Pancreas (tissue), 10 donors: ENCODE measurements at places on chromosomes 13 and 19.

DNA sequence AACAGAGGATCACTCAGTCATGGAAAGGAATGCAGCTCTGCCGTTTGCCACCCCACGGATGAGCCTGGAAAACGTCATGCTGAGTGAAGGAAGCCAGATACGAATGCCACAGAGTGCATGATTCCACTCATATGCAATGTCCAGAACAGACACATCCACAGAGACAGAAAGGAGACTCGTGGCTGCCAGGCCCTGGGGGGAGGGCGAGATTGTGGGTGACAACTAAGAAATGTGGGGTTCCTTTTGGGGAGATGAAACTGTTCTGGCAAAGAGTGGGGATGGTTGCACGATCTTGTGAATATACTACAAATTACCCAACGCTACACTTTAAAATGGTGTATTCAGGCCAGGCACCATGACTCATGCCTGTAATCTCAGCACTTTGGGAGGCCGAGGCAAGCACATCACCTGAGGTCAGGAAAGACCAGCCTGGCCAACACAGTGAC lies 27.2 kb upstream of the NAPA start:
- no peak for DNase-seq

DNA sequence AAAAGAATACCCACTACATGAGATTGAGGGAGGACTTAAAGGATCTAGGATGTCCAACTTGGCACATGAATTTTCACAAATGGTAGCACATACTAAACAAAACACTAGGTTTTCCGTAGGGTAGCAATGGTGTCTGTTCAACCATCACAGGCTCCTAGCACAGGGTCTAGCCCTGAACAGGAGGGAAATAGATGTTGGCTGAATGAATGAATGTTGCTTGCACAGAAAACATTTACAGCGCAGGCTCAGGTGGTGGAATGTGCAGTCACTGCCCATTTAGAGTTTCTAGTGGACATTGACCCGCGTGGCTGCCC lies 1.9 kb upstream of the MYCBP2 start:
- no peak for DNase-seq

- DNase-seq, result no peak
Observed at GRCh38 chr19:33690378-33691029, 68.8 kb downstream of the CHST8 start.

DNA sequence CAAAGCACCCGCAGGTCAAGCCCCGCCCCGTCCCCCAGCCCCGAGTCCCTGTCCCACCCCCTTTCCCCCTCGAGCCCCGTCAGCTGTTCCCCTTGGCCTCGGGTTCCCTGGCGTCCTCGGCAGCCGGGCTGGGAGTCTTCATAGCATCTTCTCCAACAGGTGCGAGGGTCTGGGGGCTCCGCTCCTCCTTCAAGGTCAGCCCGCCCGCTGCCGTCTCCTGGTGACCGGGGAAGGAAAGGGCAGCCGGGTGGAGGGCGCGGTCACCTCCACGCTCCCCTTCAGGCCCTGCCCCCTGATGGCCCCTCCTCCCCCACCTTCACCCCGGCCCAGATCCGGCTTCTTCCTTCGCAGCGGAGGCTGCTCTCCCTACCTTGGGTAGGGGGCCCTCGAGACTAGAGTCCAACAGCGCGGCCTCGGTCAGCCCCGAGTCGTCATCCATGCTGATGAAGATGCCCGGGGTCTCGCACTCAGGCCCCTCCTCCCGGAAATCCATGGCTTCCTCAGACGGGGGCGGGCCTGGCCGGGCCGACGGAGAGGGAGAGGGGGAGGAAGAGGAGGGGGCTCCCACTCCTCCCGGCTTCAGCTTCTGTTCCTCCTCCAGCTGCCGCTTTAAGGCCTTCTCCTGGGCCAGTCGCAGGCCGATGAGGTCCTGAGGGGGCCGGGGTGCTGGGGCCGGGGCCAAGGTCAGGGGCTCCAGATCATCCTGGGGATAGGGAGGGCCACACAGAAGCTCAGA lies 541 bp upstream of the RSPH6A start:
- DNase-seq, result no peak

GRCh38 chr19:51166846-51167490 lies 24.9 kb downstream of the SIGLEC7 start:
- DNase-seq, result no peak

GRCh38 chr13:26024558-26024957 lies 27.3 kb downstream of the SHISA2 start:
- DNase-seq, result no peak

DNA sequence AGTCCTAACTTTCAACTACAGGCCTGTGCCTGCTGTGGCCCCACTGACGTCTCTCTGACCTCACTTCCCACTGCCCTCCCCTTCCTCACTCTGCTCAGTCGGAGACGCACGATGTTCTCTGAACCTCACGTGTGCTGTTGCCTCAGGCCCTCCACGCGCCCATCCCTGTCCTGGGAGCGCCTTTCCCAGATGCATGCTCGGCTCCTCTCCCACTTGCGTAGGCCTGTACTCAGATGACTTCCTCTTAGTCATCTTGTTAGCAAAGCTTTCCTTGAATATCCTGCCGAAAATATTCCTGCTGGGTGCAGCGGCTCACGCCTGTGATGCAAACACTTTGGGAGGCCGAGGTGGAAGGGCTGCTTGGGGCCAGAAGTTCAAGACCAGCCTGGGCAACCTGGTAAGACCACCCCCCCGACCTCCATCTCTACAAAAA lies 9.3 kb upstream of the SYT5 start:
- no peak for DNase-seq

GRCh38 chr13:20131057-20131832 lies 29.6 kb downstream of the GJA3 start:
- DNase-seq, result no peak

- DNase-seq, result no peak
Observed at GRCh38 chr13:41416276-41416675, 41.1 kb upstream of the RGCC start.

GRCh38 chr13:34019870-34020269 lies 201.9 kb downstream of the RFC3 start:
- no peak for DNase-seq

DNA sequence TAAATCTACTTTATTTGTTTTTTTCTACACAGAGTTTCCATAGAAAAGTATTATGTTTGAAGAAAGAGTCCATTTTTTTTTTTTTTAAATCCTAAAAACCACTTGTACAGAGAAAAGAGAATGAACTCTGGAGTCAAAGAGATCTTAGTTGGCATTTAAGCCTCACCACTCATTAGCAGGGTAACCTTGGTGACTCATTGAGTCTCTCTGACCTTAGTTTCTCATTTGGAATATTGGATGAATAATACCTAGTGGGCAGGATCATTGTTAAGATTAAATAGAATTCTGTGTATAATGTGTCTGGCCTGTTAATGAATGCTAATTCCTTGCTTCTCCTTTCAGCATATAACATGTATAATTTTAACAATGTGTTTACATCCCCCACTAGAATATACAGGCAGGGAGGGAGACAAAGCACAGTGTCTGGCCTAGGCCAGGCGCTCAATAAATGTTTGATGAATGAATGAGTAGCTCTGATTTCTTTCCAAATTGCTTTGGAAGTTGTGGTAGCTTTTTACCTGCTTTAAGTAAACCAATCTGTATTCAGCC lies 48.7 kb upstream of the MYCBP2 start:
- no peak for DNase-seq

GRCh38 chr13:29453617-29454011 lies 141.9 kb downstream of the SLC7A1 start:
- no peak for DNase-seq

- DNase-seq, result no peak
Observed at GRCh38 chr19:19425170-19425875, 19.8 kb downstream of the GATAD2A start.

DNA sequence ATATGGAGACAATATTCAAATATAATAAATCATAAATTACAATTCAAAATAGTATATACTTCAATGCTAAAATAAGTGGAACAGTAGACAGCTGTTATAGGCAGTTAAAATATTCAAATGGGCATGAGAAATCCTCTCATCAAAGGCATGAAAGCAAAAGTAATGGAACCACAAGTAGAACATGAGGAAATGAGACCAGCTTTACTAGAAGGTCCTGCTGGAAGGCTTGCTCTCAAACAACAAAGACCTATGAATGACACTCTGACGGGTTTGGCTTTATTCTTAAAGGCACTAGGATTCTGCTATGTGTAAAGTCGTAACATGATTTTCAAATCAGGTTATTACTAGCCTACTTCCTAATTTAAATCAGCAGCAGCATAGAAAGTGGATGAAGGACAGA lies 148.1 kb downstream of the VWA8 start:
- no peak for DNase-seq

GRCh38 chr19:4693471-4694121 lies 23.5 kb upstream of the MYDGF start:
- DNase-seq, result no peak

GRCh38 chr13:43879755-43880181 lies at the start of gene LACC1:
LACC1 (plus strand) TSS chr13:43879904; CDS start chr13:43880986, 1,082 bp downstream.
- DNase-seq, result peak; percentile 74

DNA sequence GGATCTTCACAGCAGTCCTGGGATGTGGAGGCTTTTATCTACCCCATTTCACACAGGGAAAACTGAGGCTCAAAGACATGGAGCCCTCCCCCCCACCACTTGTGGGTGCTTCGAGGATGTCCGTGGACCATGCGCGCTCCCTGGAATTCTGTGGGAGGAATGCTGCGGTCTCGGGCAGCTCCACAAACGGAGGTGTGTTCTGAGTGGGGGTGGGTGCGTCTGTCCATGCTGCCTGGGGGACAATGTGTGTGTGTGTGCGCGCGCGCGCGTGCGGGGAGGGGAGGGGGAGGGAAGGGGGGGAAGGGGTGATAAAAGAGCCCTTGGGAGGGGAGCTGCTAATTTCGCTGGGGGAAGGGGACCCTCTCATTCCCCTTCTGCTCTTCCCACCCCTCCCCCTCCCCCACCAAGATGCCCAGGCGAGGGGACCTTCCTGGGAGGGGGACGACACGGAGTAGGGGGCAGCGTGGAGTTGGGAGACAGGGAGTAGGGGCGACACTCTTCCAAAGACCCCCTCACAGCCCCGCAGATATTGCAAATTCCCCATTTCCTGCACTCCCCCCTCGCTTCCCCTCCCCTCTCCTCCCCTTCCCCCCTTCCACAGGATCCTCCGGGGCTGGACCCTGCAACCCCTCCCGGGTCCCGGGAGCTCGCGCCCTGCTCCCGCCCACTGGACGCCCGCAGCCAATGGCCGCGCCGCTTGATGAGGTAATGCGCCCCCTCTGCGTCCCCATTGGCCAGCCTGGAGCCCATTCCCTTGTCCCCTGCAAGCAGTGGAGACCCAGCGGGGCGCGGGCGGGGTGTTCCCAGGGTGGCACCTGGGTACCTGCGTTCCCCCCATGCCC lies 18.9 kb upstream of the ZNRF4 start:
- DNase-seq, result peak; percentile 42

- no peak for DNase-seq
Observed at GRCh38 chr19:18972301-18972811, 31.3 kb upstream of the HOMER3 start.

GRCh38 chr13:40776232-40776631 lies 5.2 kb upstream of the MRPS31 start:
- DNase-seq, result no peak

DNA sequence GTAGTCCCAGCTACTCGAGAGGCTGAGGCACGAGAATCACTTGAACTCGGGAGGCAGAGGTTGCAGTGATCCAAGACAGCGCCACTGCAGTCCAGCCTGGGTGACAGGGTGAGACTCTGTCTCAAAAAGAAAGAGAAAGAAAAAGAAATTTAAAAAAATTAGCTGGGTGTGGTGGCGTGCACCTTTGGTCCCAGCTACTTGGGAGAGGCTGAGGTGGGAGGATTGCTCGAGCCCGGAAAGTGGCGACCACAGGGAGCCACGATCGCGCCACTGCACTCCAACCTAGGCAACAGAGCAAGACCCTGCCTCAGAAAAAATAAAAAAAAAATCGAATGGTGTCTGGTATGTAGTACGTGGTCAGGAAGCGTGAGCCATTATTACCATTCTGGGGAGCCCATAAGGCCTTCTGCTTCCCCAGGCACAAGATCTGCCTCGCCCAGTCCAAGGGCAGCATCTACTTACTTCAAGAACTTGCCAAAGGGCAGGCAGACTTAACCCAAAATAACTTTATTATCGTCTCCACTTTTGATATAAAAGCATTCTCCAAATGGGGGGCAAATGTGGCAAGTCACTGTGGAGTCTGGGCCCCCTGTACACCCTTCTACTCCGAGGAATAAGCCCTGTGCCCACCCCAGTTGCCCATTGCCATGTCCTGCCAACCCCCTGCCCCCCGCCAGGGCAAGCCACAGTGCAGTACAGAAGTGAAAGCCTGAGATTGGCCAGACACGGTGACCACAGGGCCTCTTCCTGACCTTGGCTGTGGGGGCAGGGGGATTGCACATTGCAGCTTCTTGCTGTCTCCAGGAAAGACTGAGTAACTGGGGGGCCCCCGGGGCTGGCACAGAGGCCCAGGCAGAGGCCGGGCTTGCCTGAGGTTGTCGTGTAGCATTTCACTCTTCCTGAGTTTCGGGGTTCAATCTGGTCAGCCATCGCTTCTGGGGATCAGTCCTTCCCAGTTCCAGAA lies 12.6 kb downstream of the CCL25 start:
- no peak for DNase-seq

GRCh38 chr19:55229789-55230182 lies 1.2 kb upstream of the TMEM86B start:
- no peak for DNase-seq

GRCh38 chr19:57055956-57056355 lies 63.8 kb upstream of the USP29 start:
- DNase-seq, result no peak

- no peak for DNase-seq
Observed at GRCh38 chr19:33488826-33489225, 32.8 kb downstream of the PEPD start.

- no peak for DNase-seq
Observed at GRCh38 chr13:33453936-33454335, 168.4 kb upstream of the STARD13 start.

- DNase-seq, result no peak
Observed at GRCh38 chr13:74530011-74530410, 395.8 kb upstream of the KLF12 start.

DNA sequence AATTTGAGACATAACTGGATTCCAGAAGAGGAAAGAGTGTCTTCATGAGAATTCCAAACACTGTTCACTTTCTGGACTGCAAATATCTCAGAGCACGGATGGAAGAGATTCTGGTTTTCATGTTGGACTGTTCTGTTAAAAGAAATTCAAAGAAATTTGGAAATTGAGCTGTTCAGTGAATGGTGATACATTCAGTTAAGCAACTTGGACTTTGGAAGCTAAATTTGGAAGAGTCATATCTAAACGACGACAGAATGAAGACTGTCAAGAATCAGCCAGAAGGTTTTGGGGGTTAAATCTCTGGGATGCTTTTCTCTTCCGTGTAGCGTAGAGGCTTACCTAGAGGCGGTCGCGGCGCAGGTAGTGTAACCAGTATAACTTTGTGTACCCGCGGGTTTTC lies 25.6 kb downstream of the SAFB start:
- no peak for DNase-seq
